HCT116 (cell line): ENCODE measurements at places on chromosomes 5 and 9.

- DNase-seq = no peak
Observed at GRCh38 chr5:176774216-176775171, 35.9 kb upstream of the UNC5A start.

DNA sequence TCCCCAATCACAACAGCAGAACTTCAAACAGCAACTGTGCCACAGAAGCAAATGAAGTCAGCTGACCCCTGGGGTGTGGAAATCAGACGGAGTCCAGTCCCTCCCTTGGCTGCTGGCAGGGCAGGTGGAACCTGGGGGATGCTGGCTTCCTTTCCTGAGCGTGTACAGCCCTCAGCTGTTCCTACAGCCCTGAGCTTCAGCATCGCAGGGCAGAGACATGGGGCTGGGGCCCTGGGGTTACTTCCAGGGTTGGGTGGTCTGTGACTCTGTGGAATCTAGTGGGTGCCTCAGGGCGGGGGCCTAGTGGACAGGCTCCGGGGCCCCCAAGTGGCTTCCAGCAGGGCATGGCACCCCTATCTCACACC lies 7.3 kb upstream of the RXRA start:
- no peak for DNase-seq

GRCh38 chr5:13708432-13708831 lies 236.1 kb downstream of the DNAH5 start:
- no peak for DNase-seq

- DNase-seq = no peak
Observed at GRCh38 chr9:83346655-83347420, 191.4 kb downstream of the FRMD3 start.

GRCh38 chr5:127567026-127567768 lies 49.8 kb downstream of the PRRC1 start:
- no peak for DNase-seq
